ENCODE measurements at places on chromosomes 6 and 20. TPM values are rescaled to one million over a fixed set of nuclear protein-coding genes. Genes with fewer than 3 reads are reported as not detected.

ALDH8A1 gene
- total RNA-seq, result 0.72 TPM

CFAP206 gene
- 0.59 TPM for total RNA-seq

SAMD10 gene
- total RNA-seq, result 3.6 TPM

ABCF1 gene
- 55.0 TPM for total RNA-seq

CLPSL1 gene
- total RNA-seq, result not detected

CD40 gene
- 8.8 TPM for total RNA-seq

PTCRA gene
- not detected for total RNA-seq

SLC17A2 gene
- total RNA-seq, result not detected

RAMACL gene
- 2.0 TPM for total RNA-seq

CDH22 gene
- not detected for total RNA-seq

TLDC2 gene
- not detected for total RNA-seq

CPXM1 gene
- total RNA-seq, result 0.33 TPM

CALHM6 gene
- 1.5 TPM for total RNA-seq

NNAT gene
- not detected for total RNA-seq

OLIG3 gene
- not detected for total RNA-seq

AGER gene
- 0.30 TPM for total RNA-seq

FNDC1 gene
- 0.46 TPM for total RNA-seq

RALGAPB gene
- 33.8 TPM for total RNA-seq

KIAA1755 gene
- total RNA-seq, result 4.7 TPM

CLPSL2 gene
- total RNA-seq, result not detected

AIF1 gene
- not detected for total RNA-seq

SPATA25 gene
- 0.65 TPM for total RNA-seq

PTPRT gene
- total RNA-seq, result under 0.01 TPM

ATAT1 gene
- total RNA-seq, result 3.3 TPM

GGTLC1 gene
- total RNA-seq, result not detected

KCNK16 gene
- not detected for total RNA-seq

PTGIS gene
- total RNA-seq, result 121 TPM

TBC1D32 gene
- 18.1 TPM for total RNA-seq

NMBR gene
- 0.07 TPM for total RNA-seq

MBOAT1 gene
- 1.3 TPM for total RNA-seq

RFX6 gene
- total RNA-seq, result not detected

CNR1 gene
- 0.07 TPM for total RNA-seq

LRRC73 gene
- 0.78 TPM for total RNA-seq

XKR7 gene
- total RNA-seq, result not detected

TNF gene
- not detected for total RNA-seq

MAS1 gene
- total RNA-seq, result 0.20 TPM

POPDC3 gene
- 14.8 TPM for total RNA-seq

ZKSCAN4 gene
- total RNA-seq, result 4.8 TPM
